ENCODE measurements at places on chromosomes 7 and 10.

- peak; percentile 63 for DNase-seq
Measured at GRCh38 chr7:6516387-6516983, 34.8 kb downstream of the GRID2IP start.

DNA sequence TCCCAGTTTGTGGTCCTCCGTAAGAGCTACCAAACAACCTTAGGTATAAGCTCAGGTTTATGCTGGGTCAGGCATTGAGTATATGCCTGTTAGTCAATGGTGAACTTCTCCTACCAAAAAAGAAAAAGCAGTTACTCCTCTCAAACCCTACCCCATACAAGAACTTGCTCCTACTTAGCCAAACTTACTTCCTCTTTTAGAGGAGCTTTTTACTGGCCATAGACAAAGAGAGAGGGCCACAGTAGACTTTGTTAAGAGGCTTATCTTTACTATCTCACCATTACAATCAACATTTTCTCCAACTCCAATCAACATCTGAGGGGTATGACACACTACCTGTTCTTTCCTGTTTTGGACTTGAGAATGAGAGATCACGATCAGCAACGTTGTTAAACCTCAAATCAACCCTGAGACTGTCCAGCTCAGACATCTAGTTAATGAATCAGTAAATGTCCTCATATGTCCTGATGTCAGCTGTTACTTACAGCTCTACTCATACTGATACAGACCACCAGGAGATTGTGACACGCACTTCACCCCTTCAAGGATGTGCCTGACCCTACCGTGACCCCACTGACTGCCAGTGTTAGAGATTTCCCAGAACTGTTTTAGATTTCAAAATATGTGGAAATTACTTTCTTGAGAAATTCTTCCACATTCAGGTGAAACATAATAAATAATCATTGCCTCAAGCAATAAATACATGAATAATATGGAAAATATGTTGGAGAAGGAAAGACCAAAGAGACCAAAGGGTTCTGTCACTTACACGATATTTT is 18.4 kb upstream of the CCDC71L start:
- DNase-seq, result no peak

DNA sequence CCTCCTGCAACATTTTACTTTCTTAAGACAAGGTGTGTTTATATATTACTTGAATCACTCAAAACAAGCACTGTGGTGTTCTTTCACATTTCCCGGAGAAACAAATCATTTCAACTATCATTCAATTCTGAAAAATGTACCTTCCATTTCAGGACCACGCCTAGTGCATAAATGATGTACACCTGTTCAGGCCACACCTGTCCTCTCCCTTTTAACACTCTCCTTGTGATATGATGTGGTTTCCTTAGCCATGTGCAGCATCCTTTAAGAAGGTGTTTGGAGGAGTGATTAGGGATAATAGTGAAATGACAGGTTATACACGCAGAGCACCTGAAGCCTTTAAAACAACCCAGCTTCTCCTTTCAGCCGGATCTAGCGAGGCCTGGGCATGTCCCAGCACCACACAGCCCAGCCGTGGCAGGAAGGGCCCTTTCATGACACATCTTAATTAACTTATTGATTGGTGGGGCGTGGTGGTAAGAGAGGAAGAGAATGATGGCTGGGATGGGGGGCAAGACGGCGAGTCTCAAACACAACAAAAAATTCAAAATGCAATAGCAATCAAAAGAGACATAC is 26.9 kb downstream of the ABLIM1 start:
- no peak for DNase-seq

DNA sequence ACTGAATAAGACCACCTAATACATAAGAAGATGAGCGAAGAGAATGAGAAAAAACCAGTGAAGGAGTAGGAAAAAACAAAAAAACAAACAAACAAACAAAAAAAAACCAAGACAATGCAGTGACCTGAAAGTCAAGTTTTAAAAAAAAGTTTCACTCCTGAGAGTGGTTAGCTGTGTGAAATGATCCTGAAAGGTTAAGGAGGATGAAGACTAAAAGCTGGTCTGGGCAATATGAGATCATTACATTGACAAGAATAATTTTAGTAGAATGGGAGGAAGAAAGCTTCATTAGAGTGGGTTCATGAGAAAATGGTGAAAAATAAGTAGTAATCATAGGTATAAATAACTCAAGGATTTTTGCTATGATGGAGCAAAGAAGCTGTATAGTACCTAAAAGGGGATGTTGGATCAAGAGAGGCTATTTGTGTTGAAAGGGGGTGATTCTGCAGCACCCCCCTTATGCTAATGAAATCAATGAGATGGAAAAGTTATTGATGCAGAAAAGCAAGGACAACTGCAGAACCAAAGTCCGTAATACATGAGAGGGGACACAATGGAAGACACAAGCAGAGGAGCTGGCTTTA is 80.2 kb downstream of the KMT2C start:
- no peak for DNase-seq

All from AG09319 (cell line).